B cell (primary cell): ENCODE measurements at places on chromosomes 3 and 15. TPM values are rescaled to one million over a fixed set of nuclear protein-coding genes. Genes with fewer than 3 reads are reported as not detected.
A peak's percentile ranks its signal among the peaks of the same experiment; 100 is the strongest.

DNA sequence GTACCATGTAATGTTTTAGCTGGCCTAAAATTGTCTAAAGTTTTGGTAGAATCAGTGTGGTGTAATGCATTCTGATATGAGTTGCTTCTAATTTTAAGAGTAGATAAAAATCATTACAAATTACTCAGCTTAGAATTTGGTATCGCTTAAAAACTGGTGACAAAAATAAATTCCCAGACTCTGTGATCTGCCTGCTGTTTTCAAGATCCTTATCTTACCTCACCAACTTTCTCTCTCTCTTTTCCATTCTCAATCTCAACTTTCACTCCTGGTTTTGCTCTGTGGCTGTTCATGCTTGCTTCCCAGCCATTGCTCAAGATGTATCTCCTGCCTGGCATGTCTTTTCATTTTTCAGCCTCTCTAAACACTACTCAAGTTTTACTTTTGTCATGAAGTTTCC is 45.7 kb downstream of the TCF12 start:
- no peaks in the 10 kb centered on the region for H3K27me3 ChIP-seq
- no peaks in the 10 kb centered on the region for H3K36me3 ChIP-seq
- no peak overlapping the region for H3K4me3 ChIP-seq
- H3K27ac ChIP-seq: no peak overlapping the region

The ZNF860 gene
- polyA plus RNA-seq: 11.1 and 16.2 TPM in 2 replicates

The FBXW12 gene
- not detected in 2 replicates for polyA plus RNA-seq

DNA sequence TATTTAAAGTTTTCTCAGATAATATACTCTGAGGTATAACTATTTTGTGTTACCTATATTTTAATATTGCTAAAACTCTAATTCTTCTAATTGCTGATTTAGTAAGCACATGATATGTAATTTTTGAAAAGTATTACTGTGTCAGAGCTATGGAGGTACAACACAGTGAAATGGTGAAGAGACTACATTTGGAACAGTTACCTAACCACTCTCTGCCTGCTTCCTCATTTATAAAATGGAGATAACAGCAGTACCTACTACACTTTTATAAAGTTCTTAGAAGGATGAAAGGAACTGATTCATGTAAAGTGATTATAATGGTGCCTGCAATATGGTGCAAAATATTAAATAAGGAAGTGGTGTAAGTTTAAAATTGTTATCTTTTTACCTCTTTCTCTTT is 16.3 kb upstream of the NEK10 start:
- H3K36me3 ChIP-seq: peaks cover 4% of the 10 kb centered on the region
- no peak overlapping the region for H3K4me3 ChIP-seq
- no peak for DNase-seq
- H3K27ac ChIP-seq: no peak overlapping the region

The PLSCR1 gene
- polyA plus RNA-seq: 16.8 and 28.8 TPM in 2 replicates

The TBC1D2B gene
- 8.5 and 14.8 TPM in 2 replicates for polyA plus RNA-seq

The IREB2 gene
- polyA plus RNA-seq: 14.7 and 29.2 TPM in 2 replicates

GRCh38 chr15:49148727-49149126 is 6.7 kb downstream of the COPS2 start:
- H3K27ac ChIP-seq: peak overlapping the region; percentile 12
- H3K27me3 ChIP-seq: no peaks in the 10 kb centered on the region
- H3K36me3 ChIP-seq: peaks cover 2% of the 10 kb centered on the region
- no peak overlapping the region for H3K4me3 ChIP-seq
- H3K4me1 ChIP-seq: peaks cover 23% of the 10 kb centered on the region
- DNase-seq: no peak

The ALAS1 gene
- 18.9 and 30.2 TPM in 2 replicates for polyA plus RNA-seq

GRCh38 chr3:15154326-15154725 is 51.7 kb upstream of the CAPN7 start:
- H3K4me1 ChIP-seq: no peaks in the 10 kb centered on the region
- H3K27me3 ChIP-seq: peaks cover 31% of the 10 kb centered on the region
- no peak for DNase-seq
- H3K36me3 ChIP-seq: no peaks in the 10 kb centered on the region

- no peaks in the 10 kb centered on the region for H3K4me1 ChIP-seq
- no peaks in the 10 kb centered on the region for H3K36me3 ChIP-seq
- no peak for DNase-seq
- no peak overlapping the region for H3K27ac ChIP-seq
Observed at GRCh38 chr15:47932951-47933641, 187.7 kb upstream of the SLC24A5 start.

GRCh38 chr15:69955240-69955894 is 142.3 kb downstream of the TLE3 start:
- peaks cover 7% of the 10 kb centered on the region for H3K27me3 ChIP-seq
- H3K27ac ChIP-seq: no peak overlapping the region
- H3K4me1 ChIP-seq: no peaks in the 10 kb centered on the region

DNA sequence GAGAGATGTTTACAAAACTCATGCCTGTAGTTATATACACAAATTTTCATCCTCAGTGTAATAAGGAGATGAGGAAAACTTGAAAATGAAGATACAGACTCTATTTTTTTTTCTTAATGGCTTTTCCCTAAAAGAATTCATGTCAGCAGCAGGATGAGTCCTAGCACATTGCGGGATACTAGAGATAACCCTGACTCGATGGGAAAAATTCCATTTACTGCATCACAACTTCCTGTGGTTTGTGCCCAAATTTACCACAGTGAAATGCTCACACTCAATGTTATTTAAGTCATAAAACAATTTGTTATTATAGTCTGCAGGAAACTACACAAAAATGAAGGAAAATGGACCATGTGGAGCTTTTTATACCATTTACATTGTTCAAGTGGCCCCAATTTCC is 581.9 kb upstream of the ZNF717 start:
- H3K4me1 ChIP-seq: no peaks in the 10 kb centered on the region
- H3K27ac ChIP-seq: no peak overlapping the region
- H3K27me3 ChIP-seq: no peaks in the 10 kb centered on the region
- no peaks in the 10 kb centered on the region for H3K36me3 ChIP-seq
- DNase-seq: no peak

- H3K27ac ChIP-seq: no peak overlapping the region
- no peak overlapping the region for H3K4me3 ChIP-seq
- no peak for DNase-seq
- H3K27me3 ChIP-seq: no peaks in the 10 kb centered on the region
- no peaks in the 10 kb centered on the region for H3K36me3 ChIP-seq
Observed at GRCh38 chr3:66702126-66702525, 201.3 kb upstream of the LRIG1 start.

The KCNAB1 gene
- polyA plus RNA-seq: not detected in 2 replicates

The CLDN16 gene
- polyA plus RNA-seq: not detected in 2 replicates

- H3K4me3 ChIP-seq: no peak overlapping the region
- no peak for DNase-seq
- no peaks in the 10 kb centered on the region for H3K36me3 ChIP-seq
- H3K27ac ChIP-seq: no peak overlapping the region
Observed at GRCh38 chr3:175839366-175840005, 980.4 kb downstream of the NAALADL2 start.

The CXCR6 gene
- polyA plus RNA-seq: not detected in 2 replicates

DNA sequence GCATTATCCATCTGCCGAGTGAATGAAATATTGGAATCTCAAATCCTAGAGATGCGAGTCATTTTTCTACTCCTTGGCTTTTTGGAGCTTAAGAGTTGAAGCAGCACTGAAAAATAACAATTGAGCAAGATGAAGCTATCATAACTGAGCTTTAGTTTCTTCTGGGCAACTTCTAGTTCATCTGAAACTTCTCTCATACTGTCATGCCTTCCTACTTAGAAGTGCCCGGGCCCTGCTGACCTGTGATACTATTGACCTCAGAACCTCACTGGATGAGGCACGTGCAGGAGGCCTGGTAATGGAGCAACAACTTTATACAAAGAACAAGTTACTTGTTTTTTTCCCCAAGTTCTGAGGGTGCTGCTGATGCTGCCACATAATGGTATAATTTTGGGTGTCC is 48.5 kb upstream of the P3H2 start:
- H3K27me3 ChIP-seq: no peaks in the 10 kb centered on the region
- no peaks in the 10 kb centered on the region for H3K36me3 ChIP-seq
- no peak overlapping the region for H3K27ac ChIP-seq
- H3K4me1 ChIP-seq: peaks cover 2% of the 10 kb centered on the region
- H3K4me3 ChIP-seq: no peak overlapping the region
- no peak for DNase-seq

GRCh38 chr3:125398952-125399351 is 23.8 kb upstream of the ZNF148 start:
- no peaks in the 10 kb centered on the region for H3K4me1 ChIP-seq
- H3K27ac ChIP-seq: no peak overlapping the region
- H3K27me3 ChIP-seq: no peaks in the 10 kb centered on the region
- H3K36me3 ChIP-seq: no peaks in the 10 kb centered on the region

The PPP2R3A gene
- 0.03 and 0.09 TPM in 2 replicates for polyA plus RNA-seq

DNA sequence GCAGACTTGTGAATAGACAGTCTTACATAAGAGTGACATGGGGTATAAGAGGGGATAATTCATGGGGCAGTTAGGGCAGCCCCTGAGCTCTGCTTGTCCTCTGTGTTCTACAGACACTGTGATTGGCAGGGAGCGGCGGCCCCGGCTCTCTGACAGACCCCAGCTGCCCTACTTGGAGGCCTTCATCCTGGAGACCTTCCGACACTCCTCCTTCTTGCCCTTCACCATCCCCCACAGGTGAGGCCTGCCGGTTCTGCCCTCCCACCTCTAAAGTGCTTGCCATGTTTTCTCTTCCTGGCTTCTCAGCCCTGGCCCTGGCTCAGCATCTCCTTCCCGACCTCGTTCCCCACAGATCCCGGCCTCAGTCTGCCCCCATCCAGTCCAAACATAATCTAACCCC is 3.4 kb downstream of the CYP1A2 start:
- H3K27ac ChIP-seq: no peak overlapping the region
- no peaks in the 10 kb centered on the region for H3K27me3 ChIP-seq
- no peaks in the 10 kb centered on the region for H3K36me3 ChIP-seq
- DNase-seq: no peak
- no peak overlapping the region for H3K4me3 ChIP-seq
- no peaks in the 10 kb centered on the region for H3K4me1 ChIP-seq

- peaks cover 2% of the 10 kb centered on the region for H3K27me3 ChIP-seq
- H3K4me1 ChIP-seq: no peaks in the 10 kb centered on the region
Observed at GRCh38 chr3:197017003-197017402, 12.6 kb downstream of the MELTF start.

The TGM5 gene
- not detected in 2 replicates for polyA plus RNA-seq

DNA sequence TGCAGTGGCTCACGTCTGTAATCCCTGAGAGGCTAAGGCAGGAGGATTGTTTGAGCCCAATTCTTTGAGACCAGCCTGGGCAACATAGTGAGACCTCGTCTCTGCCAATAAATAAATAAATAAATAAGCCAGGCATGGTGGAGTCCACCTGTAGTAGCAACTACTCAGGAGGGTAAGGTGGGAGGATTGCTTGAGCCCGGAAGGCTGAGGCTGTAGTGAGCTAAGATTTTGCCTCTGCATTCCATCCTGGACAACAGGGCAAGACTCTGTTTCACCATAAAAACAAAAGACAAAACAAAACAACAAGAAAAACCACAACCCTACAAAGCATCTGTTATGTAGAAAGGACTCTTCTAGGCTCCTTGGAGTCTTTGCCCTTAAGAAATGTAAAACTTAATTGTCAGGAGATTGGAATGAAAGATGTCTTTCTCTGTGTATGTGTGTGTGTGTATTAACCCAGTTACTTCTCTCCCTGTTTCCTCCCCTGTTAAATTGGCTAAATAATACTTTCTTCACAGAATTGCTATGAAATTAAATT is 9.5 kb downstream of the NECTIN3 start:
- peaks cover 4% of the 10 kb centered on the region for H3K27me3 ChIP-seq
- DNase-seq: no peak
- H3K4me3 ChIP-seq: no peak overlapping the region
- H3K36me3 ChIP-seq: no peaks in the 10 kb centered on the region
- H3K4me1 ChIP-seq: no peaks in the 10 kb centered on the region

GRCh38 chr15:40500568-40501330 is 30.0 kb downstream of the CHST14 start:
- no peak for DNase-seq
- H3K4me3 ChIP-seq: no peak overlapping the region
- H3K27me3 ChIP-seq: peaks cover 6% of the 10 kb centered on the region
- no peaks in the 10 kb centered on the region for H3K36me3 ChIP-seq
- no peak overlapping the region for H3K27ac ChIP-seq

The ZKSCAN7 gene
- polyA plus RNA-seq: 2.9 and 3.4 TPM in 2 replicates

The CACNA2D3 gene
- 0.19 TPM in 1 of 2 replicates, not detected in the other for polyA plus RNA-seq

DNA sequence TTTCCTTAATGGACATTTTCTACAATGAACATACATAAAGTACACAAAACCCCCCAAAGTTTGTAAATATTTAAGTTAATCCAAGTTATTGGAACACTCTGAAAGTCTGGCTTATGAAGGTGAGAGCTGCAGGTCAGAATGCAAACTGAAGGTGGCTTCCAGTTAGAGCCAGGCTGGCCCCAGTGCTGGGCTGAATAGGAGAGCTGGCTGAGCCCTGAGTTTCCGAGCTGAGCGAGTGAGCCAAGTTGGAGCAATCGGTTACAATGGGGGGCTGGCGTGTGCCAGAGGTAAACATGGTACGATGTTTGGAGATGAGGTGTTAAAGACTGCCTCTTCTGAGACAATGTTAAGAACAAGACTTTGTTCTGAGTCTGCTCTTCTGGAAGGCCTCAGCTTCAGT is 230.8 kb upstream of the MCTP2 start:
- DNase-seq: no peak
- no peak overlapping the region for H3K27ac ChIP-seq
- no peaks in the 10 kb centered on the region for H3K36me3 ChIP-seq
- no peak overlapping the region for H3K4me3 ChIP-seq
- H3K27me3 ChIP-seq: no peaks in the 10 kb centered on the region
- no peaks in the 10 kb centered on the region for H3K4me1 ChIP-seq

DNA sequence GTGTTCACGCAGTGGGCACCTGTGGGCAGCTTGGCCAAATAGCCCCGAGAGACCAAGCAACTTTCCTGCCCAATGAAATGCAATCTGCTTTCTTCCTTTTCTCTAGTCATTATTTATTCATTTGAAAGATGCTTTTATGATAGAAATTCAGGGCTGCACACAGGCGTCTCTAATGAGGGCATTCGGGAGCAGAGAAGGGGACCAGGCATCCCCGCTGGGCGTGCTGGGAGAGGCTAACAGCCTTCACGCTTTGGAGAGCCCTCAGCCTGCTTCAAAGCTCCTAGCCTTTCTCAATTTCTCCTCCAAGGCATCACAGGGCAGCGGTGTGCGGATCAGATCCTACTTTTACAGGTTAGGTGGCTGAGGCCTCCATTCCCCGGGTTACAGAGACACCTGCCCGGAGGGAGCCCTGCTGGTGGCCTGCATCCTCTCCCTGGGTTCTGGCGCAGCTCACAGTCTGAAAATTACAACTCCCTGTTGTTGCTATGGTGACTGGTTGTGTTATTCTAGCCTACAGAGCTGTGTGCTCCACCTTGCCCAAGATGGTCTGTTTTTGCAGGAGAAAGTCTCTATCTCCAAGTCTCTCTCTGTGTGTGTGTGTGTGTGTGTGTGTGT is 21.8 kb upstream of the KLF13 start:
- no peaks in the 10 kb centered on the region for H3K27me3 ChIP-seq
- DNase-seq: no peak
- no peak overlapping the region for H3K27ac ChIP-seq

The IMPG2 gene
- 0.21 and 0.22 TPM in 2 replicates for polyA plus RNA-seq

The EFCC1 gene
- polyA plus RNA-seq: 0.06 TPM in 1 of 2 replicates, not detected in the other

The CCDC13 gene
- polyA plus RNA-seq: 0.53 and 1.5 TPM in 2 replicates

The SPESP1 gene
- 0.13 and 0.17 TPM in 2 replicates for polyA plus RNA-seq
